ENCODE measurements at places on chromosomes 2 and 18. TPM values are rescaled to one million over a fixed set of nuclear protein-coding genes. Genes with fewer than 3 reads are reported as not detected.

DNA sequence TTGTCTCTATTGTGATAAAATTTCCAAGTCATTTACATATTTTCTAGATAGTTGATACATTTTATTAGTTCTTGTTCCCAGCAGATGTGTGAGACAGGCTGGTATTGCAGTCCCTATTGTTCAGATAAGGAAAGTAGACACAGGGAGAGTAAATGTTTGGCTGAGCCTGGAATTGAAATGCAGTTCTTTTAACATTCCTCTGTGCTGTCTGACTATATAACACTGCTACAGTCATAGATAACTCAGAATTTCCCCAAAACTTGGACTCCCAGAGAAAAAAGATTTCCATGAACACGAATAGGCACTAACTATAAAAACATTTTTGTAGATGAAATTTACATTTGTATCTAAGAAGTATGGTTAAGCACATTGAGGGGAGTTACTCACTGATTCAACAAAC is 71.4 kb downstream of the PLCL1 start:
- DNase-seq, result no peak
- H3K36me3 ChIP-seq, result no peaks in the 10 kb centered on the region
- no peaks in the 10 kb centered on the region for H3K27me3 ChIP-seq
- no peak overlapping the region for H3K27ac ChIP-seq

- no peak overlapping the region for H3K4me3 ChIP-seq
- peaks cover 2% of the 10 kb centered on the region for H3K4me1 ChIP-seq
- H3K27ac ChIP-seq, result no peak overlapping the region
- DNase-seq, result peak; percentile 2
- no peaks in the 10 kb centered on the region for H3K36me3 ChIP-seq
- no peaks in the 10 kb centered on the region for H3K27me3 ChIP-seq
Observed at GRCh38 chr2:240391111-240392051, 44.1 kb upstream of the GPC1 start.

GRCh38 chr2:190031969-190032618 is 30.4 kb downstream of the MSTN start:
- H3K27ac ChIP-seq, result no peak overlapping the region
- no peaks in the 10 kb centered on the region for H3K36me3 ChIP-seq
- H3K4me3 ChIP-seq, result no peak overlapping the region
- no peaks in the 10 kb centered on the region for H3K4me1 ChIP-seq
- H3K27me3 ChIP-seq, result peaks cover 4% of the 10 kb centered on the region

- no peaks in the 10 kb centered on the region for H3K4me1 ChIP-seq
- H3K36me3 ChIP-seq, result no peaks in the 10 kb centered on the region
- no peak for DNase-seq
- no peak overlapping the region for H3K4me3 ChIP-seq
Observed at GRCh38 chr2:164498836-164499235, 122.4 kb downstream of the GRB14 start.

The AQP12B gene
- total RNA-seq, result not detected

The SLC14A1 gene
- total RNA-seq, result 0.74 TPM

The EMX1 gene
- total RNA-seq, result not detected

DNA sequence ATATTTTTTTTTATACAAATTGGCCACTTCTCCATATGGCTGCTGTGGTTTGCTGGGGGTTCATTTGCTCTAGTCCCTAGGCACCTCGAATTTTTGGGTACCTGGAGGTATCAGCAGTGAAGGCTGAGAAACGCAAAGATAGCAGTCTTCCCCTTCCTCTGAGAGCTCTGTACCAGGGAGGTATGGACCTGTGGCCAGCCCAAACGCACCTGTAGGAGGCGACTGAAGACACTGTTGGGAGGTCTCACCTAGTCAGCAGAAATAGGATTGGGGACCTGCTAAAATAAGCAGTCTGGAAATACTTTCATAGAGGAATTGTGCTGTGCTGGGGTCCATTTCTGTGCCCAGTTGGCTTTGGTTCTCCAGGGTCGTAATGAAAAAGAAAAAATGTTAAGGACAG is 292.2 kb upstream of the CYP26B1 start:
- H3K4me1 ChIP-seq, result peaks cover 6% of the 10 kb centered on the region
- H3K27ac ChIP-seq, result no peak overlapping the region
- H3K36me3 ChIP-seq, result peaks cover 29% of the 10 kb centered on the region
- H3K27me3 ChIP-seq, result no peaks in the 10 kb centered on the region
- DNase-seq, result no peak
- no peak overlapping the region for H3K4me3 ChIP-seq

DNA sequence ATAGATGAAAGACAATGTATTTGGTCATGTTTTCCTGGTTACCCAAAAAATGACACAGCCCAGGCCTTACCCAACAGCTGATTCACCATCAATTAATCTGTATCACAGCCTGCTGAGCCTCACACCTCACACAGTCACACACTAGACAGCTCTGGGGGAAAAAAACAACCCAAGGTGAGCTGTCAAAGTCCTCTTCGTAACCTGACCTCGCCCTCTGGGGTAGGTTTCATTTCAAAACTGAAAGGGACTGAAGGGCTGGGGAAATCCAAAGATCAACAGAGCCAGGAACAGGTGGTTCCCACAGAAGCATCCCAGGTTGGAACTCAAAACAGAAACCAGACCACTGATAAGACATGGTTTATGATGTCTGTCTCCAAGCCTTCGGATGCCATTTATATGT is 18.2 kb upstream of the PCBP1 start:
- H3K36me3 ChIP-seq, result peaks cover 31% of the 10 kb centered on the region
- H3K4me1 ChIP-seq, result peaks cover 52% of the 10 kb centered on the region
- H3K4me3 ChIP-seq, result no peak overlapping the region
- H3K27me3 ChIP-seq, result no peaks in the 10 kb centered on the region
- peak; percentile 90 for DNase-seq

GRCh38 chr2:137005210-137005609 is 239.9 kb downstream of the THSD7B start:
- no peak overlapping the region for H3K27ac ChIP-seq
- no peak overlapping the region for H3K4me3 ChIP-seq
- no peak for DNase-seq
- H3K4me1 ChIP-seq, result no peaks in the 10 kb centered on the region
- H3K36me3 ChIP-seq, result no peaks in the 10 kb centered on the region

DNA sequence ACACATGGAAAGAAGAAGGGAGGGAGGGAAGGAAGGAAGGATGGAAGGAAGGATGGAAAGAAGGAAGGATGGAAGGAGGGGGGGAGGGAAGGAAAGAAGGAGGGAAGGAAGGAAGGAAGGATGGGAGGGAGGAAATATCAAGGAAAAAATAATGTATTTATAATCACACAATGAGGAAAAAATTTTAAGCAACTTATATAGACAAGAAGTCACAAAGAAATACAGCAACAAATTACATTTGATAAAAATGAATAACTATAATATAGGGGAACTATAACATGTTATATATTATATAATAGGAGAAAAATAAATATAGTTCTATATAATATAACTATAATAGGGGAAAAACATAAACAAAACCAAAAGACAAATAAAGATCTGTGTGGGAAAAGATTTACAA is 441.8 kb downstream of the LRATD1 start:
- H3K27me3 ChIP-seq, result peaks cover 8% of the 10 kb centered on the region
- no peak overlapping the region for H3K4me3 ChIP-seq
- no peak overlapping the region for H3K27ac ChIP-seq
- H3K36me3 ChIP-seq, result no peaks in the 10 kb centered on the region

GRCh38 chr2:235850771-235851551 is 317.2 kb downstream of the GBX2 start:
- no peaks in the 10 kb centered on the region for H3K4me1 ChIP-seq
- no peak for DNase-seq
- no peaks in the 10 kb centered on the region for H3K36me3 ChIP-seq
- H3K27ac ChIP-seq, result no peak overlapping the region

The THUMPD2 gene
- total RNA-seq, result 13.8 TPM

DNA sequence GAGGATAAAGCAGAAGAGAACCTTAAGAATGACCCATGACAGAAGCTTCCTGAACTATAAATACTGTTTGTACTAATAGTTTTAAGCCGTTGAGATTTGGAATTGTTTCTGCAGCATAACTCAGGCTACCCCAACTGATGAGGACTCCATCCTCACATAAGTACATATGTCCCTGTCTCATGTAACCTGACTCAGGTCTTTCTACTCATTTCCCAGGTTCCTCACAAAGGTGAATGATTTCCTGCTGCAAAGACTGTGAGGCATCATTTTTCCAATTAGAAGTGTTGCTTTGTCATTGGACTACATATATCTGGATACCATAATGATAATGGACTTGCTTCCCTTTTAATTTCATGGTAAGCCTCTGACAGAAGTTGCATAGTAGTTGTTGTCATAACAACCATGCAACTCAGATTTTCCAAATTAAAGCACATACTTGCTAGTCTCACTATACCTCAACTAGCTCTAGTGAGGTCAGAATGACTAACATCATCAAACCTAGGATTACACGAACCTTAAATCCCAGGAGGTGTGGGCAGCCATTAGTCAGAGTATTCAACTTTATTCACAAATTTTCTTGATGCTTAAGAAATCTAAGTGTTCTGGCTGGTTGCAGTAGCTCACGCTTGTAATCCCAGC is 38.0 kb upstream of the NEDD4L start:
- H3K27me3 ChIP-seq, result peaks cover 24% of the 10 kb centered on the region
- H3K4me1 ChIP-seq, result no peaks in the 10 kb centered on the region
- no peak overlapping the region for H3K4me3 ChIP-seq
- no peaks in the 10 kb centered on the region for H3K36me3 ChIP-seq

- no peak overlapping the region for H3K4me3 ChIP-seq
- H3K27ac ChIP-seq, result peak overlapping the region; percentile 59
- H3K4me1 ChIP-seq, result peaks cover 54% of the 10 kb centered on the region
- H3K27me3 ChIP-seq, result no peaks in the 10 kb centered on the region
- DNase-seq, result peak; percentile 78
Observed at GRCh38 chr18:44725300-44726058, 44.8 kb downstream of the SETBP1 start.

DNA sequence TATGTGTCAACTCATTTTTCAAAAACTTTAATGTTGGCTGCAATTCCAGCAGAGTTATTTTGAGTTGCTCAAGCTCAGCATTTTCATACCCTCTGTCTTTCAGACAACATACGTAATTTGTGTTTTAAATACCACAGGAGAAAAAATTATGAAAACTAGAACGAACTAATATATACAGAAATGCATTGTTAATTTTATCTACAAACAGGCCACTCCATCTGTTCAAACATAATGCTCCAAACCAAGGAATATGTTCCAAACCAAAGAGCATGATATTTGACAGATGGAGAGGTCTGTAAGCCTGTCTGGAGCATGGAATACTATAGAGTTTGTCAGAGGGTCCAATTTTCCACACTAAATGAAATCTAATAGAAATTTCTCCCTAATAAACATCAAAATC is 536.2 kb upstream of the FSIP2 start:
- H3K27me3 ChIP-seq, result no peaks in the 10 kb centered on the region
- H3K4me3 ChIP-seq, result no peak overlapping the region
- no peaks in the 10 kb centered on the region for H3K4me1 ChIP-seq
- DNase-seq, result no peak
- no peak overlapping the region for H3K27ac ChIP-seq

DNA sequence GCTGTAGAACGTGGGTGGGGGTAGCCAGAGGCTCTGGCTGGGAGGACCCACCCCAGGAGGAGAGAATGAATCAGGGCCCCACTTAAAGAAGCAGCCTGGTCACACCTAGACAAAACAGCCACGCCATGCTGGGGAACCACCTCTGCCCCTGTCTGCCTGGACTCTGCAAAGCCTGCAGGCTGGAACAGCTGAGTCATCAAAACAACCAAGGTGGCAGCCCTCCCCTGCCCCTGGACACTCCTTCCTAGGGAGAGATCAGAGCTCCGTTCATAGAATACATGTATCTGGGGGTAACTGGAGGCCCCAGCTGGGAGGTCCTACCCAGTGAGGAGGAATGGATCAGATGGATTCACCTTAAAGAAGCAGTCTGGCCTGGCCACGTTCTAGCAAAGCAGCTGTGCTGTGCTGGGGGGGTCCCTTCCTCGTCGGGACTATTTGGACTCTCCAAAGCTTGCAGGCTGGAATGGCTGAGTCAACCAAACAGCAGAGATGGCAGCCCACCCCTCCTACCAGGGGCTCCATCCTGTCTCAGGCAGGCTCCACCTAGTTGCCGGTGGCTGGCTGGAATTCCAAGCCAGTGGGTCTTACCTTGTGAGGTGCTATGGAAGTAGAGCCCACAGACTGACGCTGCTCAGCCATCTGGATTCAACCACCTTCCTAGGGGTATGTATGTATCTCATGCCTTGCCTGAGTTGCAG is 50.5 kb upstream of the NT5C1B start:
- no peak overlapping the region for H3K27ac ChIP-seq
- DNase-seq, result no peak
- peaks cover 41% of the 10 kb centered on the region for H3K36me3 ChIP-seq
- no peaks in the 10 kb centered on the region for H3K4me1 ChIP-seq

- no peaks in the 10 kb centered on the region for H3K36me3 ChIP-seq
- DNase-seq, result peak; percentile 83
- no peak overlapping the region for H3K4me3 ChIP-seq
- peak overlapping the region; percentile 57 for H3K27ac ChIP-seq
- no peaks in the 10 kb centered on the region for H3K27me3 ChIP-seq
Observed at GRCh38 chr2:37625796-37626571, 45.5 kb downstream of the CDC42EP3 start.
